ENCODE measurements at places on chromosomes 3 and 15. TPM values are rescaled to one million over a fixed set of nuclear protein-coding genes. Genes with fewer than 3 reads are reported as not detected.

DNA sequence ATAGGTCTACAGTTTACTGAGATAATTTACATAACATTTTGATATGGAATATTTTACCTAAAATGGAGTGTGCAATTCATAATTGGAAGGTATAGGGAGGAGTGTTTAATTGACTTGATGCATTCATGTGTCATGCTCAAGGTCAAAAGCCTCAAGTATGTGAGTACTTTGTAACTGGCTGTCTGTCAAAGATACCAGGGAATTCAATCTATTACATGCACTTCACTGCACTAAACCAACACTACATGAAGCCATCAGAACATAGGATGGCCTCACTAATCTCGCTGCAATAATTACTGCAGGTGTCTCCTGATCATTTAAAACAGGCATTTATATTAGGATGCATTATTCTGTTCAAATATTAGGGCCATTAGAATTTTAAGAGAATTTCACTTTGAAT is 367.2 kb downstream of the CNTN4 start:
- no peak for DNase-seq

- DNase-seq, result no peak
Observed at GRCh38 chr3:37935290-37935668, 55.3 kb upstream of the VILL start.

DNA sequence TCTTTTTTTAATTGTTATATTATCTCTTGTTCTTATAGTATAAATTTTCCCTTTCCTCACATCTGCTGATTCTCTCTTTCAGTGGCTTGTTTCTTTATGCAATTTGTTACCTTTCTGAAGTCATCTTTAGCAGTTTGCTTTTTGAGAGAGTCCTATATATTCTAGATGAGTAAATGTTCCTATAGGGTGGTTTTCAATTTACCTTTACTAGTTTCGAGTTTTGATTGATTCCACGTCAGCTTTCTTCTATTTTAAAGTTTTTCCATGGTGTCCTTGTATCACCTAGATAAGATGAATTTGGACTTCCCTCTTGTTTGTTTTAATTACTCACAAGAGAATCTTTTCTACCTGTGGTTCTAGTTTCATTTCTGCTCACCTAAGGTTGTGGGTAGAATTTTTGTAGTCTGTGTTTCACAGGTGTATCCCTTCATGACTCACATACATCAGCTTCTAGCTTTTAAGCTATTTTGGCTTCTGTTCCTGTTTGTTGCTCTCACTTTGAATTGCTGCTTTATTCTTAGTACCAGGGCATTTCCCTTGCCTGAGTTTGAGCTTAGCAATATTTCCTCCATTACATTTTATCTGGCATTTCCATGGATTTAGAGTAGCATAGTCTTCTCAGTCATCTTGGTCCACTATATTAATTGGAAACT is 6.4 kb downstream of the TEX9 start:
- DNase-seq, result no peak

Gene CMC1
- total RNA-seq, result 21.3 TPM

- no peak for DNase-seq
Observed at GRCh38 chr3:116034794-116035193, 410.5 kb downstream of the LSAMP start.

Gene DGKG
- 0.14 TPM for total RNA-seq

Gene IL12A
- total RNA-seq, result 0.21 TPM

- DNase-seq, result no peak
Observed at GRCh38 chr3:30253832-30254231, 352.6 kb upstream of the TGFBR2 start.

DNA sequence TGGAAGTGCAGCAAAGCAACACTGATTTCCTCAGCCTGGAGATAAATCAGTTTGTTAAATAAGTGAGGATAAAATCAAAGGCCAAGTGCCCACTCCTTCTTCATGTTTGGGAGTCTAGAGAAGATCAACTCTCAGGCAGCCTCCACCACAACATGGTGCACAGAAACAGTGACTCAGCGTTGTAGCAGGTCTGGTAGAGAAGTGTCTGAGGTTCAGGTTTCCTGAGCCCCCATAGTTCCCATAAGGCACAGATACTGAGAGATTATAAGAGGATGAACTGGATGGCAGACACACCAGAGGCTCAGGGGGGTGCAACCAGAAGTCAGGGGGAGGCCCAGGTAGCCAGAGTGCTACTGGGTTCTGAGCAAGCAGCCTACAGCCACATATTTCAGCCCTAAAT is 166.7 kb downstream of the FRMD5 start:
- DNase-seq, result no peak

GRCh38 chr15:92733934-92734521 is 78.5 kb upstream of the FAM174B start:
- no peak for DNase-seq

DNA sequence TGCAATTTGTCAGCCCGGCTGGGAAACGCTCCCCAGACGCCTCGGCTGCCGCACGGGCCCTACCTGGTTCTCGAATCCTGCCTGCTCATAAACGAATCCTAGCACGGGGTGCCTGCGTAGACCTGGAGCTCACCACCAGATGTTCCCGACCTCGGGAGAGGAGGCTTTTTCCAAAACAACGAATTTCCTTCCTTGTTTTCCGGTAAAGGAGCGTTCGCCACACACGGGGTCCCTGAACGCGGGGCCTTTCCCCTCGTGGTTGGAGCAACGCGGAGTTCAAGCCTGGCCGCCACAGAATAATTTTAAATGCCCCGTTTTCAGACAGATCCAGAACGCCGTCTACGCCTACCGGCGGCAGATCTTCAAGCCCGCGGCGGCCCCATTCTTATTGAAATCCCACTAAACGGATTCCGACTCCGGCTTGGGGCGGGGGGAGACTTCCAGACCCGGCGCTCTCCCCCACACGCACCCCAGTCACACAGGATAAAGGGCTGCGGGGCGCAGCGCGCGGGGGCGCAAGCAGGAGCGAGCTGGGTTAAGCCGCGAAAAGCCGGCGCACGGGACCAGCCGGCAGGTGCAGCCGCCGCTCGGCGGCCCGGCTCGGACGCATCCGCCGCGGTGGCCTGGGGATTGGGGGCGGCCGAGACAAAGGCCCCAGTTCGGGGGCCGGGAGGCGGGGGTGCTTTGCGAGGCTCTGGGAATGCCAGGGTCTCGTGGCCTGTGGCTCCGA is 895 bp downstream of the GATA2 start:
- peak; percentile 70 for DNase-seq

GRCh38 chr15:84782346-84782745 is 34.0 kb downstream of the ZNF592 start:
- DNase-seq, result no peak

DNA sequence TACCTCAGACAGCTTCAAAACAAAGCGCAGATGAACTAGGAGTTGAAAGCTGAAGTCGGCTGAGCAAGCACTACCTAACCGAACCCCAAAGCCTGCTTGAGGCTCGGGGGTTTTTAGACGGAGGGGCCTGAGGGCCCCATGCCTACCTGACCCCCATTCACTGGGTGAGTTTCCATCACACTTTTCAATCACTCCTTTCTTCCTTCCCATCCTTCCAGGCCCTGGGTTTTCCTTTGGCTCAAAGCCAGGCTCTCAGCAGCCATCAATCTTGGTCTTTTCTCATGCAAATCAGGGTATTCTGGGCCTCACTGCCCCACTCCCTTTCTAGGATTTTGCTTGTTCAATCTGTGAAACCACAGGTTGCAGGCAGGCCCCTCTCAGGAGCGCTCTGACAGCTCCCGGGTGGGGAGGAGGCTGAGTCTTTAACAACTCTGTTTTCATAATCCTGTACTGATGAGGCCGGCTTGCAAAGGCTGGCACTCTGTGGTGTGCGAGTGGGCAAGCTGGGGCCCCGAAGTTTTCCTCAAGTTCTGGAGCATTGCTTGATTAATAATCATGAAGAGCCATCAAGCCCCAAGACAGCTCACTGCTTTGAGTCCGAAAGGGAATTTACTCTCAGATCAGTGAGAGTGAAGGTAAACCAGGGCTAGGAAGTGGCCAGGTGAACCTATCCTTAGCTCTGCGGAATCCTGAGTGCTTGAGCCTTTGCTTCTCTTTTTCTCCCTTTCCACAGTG is 97.6 kb downstream of the FRMD4B start:
- no peak for DNase-seq

DNA sequence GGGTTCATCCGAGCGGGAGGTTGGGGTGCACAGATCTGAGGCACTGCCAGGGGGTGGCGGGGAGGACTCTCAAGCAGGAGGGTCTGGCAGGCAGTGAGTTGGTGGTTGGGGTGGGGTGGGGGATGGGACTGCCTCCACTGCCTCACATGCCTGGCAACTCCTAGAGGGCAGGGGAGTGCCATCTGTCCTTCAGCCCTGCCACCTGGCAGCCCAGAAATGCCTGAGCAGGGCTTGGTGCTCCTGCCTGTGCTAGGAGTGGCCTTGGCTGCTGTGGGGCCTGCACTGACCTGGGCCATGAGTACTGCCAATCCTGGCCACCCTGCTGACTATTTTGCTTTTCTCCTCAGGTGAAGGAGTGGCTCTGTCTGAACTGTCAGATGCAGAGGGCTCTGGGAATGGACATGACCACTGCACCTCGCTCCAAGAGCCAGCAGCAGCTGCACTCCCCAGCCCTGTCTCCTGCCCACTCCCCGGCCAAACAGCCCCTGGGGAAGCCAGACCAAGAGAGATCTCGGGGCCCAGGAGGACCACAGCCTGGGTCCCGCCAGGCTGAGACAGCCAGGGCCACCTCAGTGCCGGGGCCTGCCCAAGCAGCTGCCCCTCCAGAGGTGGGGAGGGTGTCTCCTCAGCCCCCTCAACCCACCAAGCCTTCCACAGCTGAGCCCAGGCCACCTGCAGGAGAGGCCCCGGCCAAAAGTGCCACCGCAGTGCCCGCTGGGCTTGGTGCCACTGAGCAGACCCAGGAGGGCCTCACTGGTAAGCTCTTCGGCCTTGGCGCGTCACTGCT is 32.0 kb upstream of the APEH start:
- no peak for DNase-seq

Gene CEP152
- total RNA-seq, result 32.0 TPM

DNA sequence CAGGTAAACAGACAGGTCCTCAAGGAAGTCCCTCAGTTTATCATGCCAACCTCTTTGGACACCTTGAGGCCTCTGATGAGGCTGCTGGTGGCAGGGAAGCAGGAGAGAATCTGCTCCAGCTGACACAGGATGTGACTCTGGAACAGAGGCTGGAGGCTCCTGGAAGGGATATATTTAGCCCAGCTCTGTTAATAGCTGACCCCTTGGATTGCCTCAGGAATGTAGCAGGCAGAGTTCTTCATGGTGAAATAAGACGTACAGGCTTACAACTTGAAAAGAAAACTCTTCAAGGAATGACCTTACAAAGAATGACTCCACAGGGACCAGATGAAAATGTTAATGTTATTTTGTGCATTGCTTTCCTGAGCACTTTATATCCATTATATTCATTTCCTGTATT is 90.5 kb downstream of the AQP9 start:
- DNase-seq, result no peak

DNA sequence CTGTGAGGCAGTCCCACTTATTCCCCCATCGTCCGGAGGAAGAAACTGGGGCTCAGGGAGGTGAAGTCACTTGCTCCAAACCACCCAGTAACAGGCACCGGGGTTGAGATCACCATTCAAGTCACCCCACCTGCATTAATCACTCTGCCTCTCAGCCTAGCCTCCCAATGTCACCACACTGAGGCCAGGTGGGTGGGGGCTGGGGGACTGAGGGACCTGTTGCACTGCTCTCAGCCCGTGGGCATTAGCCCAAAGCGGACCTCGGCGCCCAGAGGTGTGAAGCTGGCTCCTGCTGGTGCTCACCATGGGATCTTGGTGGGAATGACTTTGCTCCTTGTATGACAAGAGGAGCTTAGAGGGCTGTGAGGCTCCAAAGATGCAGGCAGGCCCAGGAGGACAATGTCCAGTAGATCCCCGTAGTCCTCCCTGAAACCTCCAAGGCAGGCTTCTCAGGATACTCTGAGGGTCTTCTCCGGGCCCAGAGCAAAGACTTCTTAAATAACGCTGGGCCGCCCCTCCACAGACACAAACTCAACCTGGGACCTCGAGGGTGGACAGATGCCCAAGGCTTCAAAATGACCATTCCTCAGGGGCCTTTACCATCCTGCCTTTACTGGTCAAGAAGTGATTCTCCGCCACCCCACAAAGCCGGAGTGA is 1.7 kb downstream of the NT5DC2 start:
- no peak for DNase-seq

Gene CMTM8
- 4.8 TPM for total RNA-seq

DNA sequence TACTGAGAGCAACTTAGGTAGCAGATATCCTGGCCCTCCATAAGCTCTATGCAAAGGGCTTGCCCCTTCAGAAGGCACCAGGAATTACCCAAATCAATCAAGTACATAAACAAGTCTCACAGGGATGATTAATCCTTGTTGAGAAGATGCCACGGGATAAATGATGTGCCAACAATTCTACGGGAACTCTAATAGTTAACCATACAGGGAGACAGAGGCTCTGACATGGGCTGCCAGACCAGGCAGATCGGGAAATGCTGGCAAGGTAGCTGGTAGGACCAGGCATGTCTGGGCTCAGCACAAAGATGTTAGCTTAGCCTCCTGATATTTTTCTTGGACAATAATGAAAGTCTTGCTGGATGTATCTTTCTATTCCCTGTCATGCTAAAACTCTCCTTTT is 249.3 kb upstream of the THBS1 start:
- DNase-seq, result no peak

- no peak for DNase-seq
Observed at GRCh38 chr15:78914027-78914764, 30.6 kb downstream of the CTSH start.

- no peak for DNase-seq
Observed at GRCh38 chr3:54427501-54427900, 305.1 kb downstream of the CACNA2D3 start.

DNA sequence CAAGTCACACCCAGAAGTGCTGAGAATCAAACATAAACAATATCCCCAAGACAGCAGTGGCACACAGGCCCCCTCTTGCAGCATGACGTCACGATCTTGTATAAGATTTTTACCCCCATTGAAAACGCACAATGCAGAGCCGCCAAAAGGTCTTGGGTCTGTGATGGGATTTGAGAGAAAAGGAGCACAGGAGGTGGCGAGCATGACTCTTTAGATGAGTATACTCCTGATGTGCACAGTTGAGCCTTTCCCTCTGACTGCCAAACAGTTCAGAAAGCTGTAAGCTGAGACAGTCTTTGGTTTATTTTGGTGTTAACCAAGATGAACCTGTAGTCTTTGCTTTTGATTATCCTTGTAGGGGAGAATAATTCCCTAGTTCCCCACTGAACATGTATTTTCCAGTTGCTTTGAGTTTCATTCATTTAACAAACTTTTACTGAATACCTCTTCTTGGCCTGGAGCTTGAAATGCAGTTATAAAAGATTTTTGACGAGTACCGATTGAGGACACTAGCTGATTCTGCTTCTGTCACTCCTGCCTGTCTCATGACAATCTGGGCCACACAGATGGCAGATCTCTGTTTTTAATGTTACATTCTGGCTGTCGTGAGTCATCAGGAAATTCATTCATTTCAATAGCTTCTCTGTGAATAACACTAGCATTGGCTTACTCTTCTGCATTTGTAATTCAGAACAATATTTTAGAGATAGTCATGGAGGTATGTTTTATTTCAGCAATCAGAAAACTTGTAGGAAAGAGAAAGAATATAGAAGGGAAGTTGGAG is 28.9 kb downstream of the CFAP91 start:
- DNase-seq, result no peak

- peak; percentile 20 for DNase-seq
Observed at GRCh38 chr3:141986548-141987107, 110.2 kb downstream of the ATP1B3 start.

Gene PLXNB1
- total RNA-seq, result 6.5 TPM
